ENCODE measurements at places on chromosomes 1 and 21. TPM values are rescaled to one million over a fixed set of nuclear protein-coding genes. Genes with fewer than 3 reads are reported as not detected.
A peak's percentile ranks its signal among the peaks of the same experiment; 100 is the strongest.

DNA sequence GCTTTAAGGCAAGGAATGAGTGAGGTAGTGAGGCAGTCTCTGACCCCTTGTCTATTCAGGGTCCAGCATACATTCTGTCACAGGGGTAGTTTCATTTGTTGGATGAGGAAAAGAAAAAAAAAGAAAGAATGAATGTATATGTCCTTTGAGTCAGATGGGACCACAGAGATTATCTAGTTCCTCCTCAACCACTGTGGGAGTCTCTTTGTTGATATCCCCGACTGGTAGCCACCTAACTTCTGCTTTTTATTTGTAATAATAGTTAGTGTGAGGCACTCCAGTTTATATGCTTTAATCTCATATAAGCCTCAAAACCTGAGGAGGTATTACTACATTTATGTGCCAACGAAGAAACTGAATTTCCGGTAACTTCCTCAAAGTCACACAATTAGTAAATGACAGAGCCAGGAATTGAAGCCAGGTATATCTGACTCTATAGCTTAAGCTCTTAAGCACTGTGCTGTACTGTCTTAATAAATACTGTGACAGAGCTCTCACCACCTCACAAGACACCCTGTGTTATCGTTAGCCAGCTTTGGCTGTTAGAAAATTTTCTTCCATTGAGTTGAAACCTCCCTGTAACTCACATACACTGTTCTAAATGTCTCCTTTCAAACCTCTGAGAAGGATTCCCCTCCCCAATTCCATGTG lies 82.2 kb downstream of the MDM4 start:
- DNase-seq, result no peak

- no peak for DNase-seq
Measured at GRCh38 chr1:151132335-151133017, 14.0 kb downstream of the SEMA6C start.

Gene SPRR1A
- not detected for polyA plus RNA-seq

Gene MMP23B
- polyA plus RNA-seq, result 12.7 TPM

DNA sequence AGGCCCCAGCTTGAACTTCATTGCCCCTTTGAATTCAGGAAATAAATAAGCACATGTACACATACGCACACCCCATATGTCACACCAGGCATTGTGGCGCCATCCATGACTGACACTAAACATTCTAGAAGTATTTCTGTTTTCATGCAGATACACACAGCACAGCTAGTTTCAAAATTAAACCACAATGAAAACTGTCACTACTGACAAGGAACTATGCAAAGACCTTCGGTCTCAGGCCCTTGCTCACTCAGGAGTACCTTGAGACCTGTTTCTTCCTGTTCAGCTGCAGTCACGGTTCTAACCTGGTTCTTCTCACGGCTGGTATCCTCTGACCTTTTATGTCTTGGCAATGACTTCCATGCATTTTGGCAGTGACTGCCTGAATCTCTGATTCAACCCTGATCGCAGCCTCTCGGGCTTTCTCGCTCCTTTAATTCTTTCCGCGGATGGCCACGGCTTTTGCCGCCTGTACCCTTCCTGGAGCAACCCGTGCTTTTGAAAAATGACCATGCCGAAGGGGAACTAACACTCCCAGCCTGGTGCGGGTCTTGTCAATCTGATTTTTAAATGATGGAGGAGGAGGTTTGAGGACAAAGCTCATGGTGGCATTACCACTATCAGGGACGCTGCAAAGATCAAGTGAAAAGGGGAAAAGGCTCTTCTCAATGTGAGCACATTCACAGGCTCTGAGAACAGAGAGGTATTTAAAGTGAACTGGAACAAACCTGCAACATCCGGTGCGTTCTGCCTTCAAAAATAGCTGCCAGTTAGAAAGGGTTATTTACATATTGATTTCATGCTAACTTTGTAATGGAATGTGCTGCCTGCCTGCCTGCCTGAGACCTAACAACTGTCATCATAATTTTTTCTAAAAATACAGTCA lies 384.6 kb downstream of the RRAGC start:
- no peak for DNase-seq

- DNase-seq, result no peak
Measured at GRCh38 chr1:51175278-51175677, 60.8 kb upstream of the RNF11 start.

Gene ACTL8
- not detected for polyA plus RNA-seq

- peak; percentile 56 for DNase-seq
Measured at GRCh38 chr1:190479050-190479397, 1.4 kb upstream of the BRINP3 start.

DNA sequence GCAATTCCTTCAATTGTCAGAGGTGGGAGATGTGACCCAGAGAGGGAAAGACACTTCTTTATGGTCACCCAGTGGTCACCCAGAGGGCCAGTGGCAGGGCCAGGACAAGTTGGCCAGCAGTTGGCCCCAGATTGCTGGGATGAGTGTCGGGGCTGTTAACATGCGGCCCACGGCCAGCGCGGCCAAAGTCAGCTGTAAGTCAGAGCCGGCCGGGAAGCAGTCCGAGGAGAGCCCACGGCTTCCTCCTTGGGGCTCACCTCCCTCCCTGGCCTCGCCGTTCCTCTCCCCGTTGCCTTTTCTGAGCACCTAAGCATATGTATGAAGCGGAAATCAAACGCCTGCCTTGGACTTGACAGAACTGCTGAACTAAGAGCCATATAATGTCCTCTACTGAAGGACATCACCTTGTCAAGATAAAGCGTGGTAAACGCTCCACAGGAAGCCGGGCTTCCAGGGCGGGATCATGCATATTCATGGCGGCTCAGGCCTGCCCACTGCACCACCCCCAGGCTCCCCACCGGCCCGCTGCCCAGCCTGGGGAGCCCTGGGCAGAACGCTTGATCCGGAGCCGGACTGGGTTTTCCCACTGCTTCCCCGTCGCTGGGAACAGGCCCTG lies 245.4 kb upstream of the POU3F1 start:
- DNase-seq, result no peak

DNA sequence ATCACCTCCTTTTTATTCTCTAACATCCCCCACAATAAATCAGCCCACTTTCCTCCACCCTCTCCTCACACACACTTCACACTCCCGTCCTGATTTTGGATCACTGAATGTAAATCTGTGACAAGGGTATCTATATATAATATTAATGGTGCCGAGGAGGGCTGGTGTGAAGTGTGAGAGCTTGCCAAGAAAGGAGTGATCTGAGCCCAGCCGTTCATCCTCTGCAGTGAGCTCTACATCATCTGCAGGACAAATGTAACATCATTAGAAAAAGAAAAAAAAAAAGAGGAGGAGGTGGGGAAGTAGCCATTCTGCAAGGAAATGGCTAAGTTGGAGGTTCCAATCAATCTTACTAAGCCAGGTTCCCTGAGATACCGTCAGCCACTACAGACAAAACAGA lies 291.7 kb upstream of the RRP15 start:
- DNase-seq, result no peak

- peak; percentile 63 for DNase-seq
Measured at GRCh38 chr1:24235921-24236788, 49.1 kb upstream of the IFNLR1 start.
